ENCODE measurements at places on chromosomes 16 and 17.
A peak's percentile ranks its signal among the peaks of the same experiment; 100 is the strongest.

DNA sequence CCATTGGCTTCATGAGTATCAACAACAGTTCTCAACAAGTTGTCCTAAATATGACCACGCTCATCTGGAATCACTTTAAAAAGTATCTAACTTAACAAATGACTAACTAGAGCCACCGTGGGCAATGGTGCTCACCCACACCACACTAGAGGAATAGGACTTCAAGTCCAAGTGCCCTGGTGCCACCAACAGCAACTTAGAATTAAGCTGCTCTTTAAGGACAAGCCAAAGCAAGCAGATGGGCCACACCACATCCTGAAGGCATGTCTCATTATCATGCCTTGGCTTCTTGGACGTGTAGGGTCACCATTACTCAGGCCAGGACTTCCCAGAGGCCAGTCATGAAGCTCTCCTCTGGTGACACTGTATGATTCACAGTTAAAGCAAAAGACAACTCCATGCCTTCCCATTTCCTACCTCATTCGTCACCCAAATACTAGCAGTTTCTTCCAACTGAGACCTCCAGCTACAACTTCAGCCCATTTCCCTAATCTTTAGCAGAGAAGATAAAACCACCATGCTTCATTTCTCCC, 9.4 kb upstream of the SLC6A4 start:
- peak; percentile 37 for DNase-seq

GRCh38 chr17:21376081-21376758, at the start of gene KCNJ12:
TSS of gene KCNJ12 (plus strand) at chr17:21376357. CDS start at chr17:21415343, 38,986 bp downstream.
- peak; percentile 34 for DNase-seq

DNA sequence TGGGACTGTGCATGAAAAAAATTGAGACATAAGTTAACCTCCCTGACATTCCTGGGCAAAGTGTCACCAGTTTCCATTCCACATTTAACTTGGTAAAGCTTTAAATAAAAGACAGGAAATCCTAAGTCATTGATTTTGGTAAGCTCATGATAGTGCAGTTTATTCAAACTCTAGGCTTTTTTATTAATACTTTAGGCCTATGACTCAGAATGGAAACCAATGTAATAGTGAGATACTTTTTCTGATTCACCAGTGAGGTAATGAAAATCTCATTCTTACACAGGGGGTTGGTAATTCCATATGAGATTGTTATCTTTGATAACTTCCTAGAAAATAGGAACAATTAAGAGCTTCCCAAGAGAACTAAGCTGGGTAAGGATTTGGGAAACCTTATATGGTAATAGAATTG, 91.1 kb downstream of the NLK start:
- DNase-seq, result peak; percentile 28

GRCh38 chr16:667113-667779, 686 bp upstream of the RHOT2 start:
- no peak for DNase-seq

- DNase-seq, result peak; percentile 69
These were observed 132.3 kb upstream of the FAM20A start for GRCh38 chr17:68733241-68734176.
